ENCODE measurements at places on chromosomes 12 and 14.

- H3K27ac ChIP-seq: no peak overlapping the region
- no peak for DNase-seq
- no peaks in the 10 kb centered on the region for H3K27me3 ChIP-seq
- no peak overlapping the region for H3K4me3 ChIP-seq
Measured at GRCh38 chr14:71089971-71090370, 182.7 kb downstream of the PCNX1 start.

GRCh38 chr14:101500061-101500460, 61.2 kb upstream of the DIO3 start:
- no peak overlapping the region for H3K27ac ChIP-seq
- peaks cover 8% of the 10 kb centered on the region for H3K4me1 ChIP-seq
- H3K27me3 ChIP-seq: no peaks in the 10 kb centered on the region
- DNase-seq: no peak
- H3K36me3 ChIP-seq: no peaks in the 10 kb centered on the region

DNA sequence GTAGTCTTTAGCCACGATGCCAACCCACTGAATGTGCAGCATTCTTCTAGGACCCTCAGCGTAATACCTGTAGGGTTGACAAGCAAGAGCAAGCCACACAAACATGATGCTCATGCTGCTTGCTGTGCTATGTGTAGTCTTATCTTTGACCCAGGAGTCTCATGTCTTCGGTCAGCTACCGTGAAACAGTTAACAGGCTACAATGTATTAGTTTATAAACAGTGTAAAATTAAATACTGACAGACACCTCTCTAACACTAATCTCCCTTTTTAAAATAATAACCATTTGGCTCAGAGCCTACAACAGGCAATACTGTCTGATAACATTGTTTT, 1.9 kb downstream of the EAPP start:
- no peak overlapping the region for H3K4me3 ChIP-seq
- H3K36me3 ChIP-seq: peaks cover 8% of the 10 kb centered on the region
- no peaks in the 10 kb centered on the region for H3K4me1 ChIP-seq

DNA sequence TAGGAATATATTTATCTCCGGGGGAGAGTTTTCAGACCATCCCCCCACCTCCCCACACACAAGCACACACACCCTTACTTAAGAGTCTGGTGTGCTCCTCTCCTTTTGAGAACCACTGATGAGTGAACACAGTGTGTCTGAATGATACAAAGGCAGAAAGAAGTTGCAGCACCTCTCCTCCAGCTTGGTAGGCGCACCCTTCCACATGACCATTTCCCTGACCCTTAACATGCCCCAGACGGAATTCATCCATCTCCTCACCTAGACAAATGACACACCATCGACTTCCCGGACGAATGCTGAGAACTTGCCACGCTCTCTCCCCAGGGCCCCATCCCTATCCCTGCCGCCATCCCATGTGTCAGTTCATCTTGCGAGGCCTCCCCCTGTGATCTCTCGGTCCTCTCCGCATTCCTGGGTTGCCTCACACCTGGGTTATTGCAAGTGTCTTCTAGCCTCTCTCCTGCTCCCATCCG, 3.9 kb downstream of the TNFRSF1A start:
- no peaks in the 10 kb centered on the region for H3K27me3 ChIP-seq
- H3K36me3 ChIP-seq: peaks cover 5% of the 10 kb centered on the region
- peaks cover 39% of the 10 kb centered on the region for H3K4me1 ChIP-seq
- no peak overlapping the region for H3K27ac ChIP-seq
- no peak for DNase-seq

DNA sequence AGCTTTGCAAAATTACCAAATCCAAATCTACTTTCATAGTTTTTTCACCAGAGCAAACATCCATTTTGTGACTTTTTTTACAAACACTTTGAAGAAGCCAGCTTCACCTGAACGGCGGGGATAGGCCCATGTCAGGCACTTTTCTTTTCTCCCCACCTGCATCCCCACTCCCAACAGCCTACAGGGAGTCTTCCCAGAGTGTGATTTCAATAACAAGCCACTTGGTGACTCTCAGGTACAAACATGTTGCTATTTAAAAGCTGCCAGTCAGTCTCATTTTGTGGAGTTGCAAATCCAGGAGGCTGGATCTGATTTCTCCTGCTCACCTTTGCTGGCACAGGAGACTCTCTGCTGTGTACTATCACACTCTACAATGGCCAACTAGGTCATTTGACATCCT, 285.5 kb downstream of the KCNH5 start:
- no peak for DNase-seq
- H3K27ac ChIP-seq: no peak overlapping the region
- H3K4me3 ChIP-seq: no peak overlapping the region
- H3K36me3 ChIP-seq: no peaks in the 10 kb centered on the region

All from H1 (cell line).